HT1080 (cell line): ENCODE measurements at places on chromosomes 3 and 15.

DNA sequence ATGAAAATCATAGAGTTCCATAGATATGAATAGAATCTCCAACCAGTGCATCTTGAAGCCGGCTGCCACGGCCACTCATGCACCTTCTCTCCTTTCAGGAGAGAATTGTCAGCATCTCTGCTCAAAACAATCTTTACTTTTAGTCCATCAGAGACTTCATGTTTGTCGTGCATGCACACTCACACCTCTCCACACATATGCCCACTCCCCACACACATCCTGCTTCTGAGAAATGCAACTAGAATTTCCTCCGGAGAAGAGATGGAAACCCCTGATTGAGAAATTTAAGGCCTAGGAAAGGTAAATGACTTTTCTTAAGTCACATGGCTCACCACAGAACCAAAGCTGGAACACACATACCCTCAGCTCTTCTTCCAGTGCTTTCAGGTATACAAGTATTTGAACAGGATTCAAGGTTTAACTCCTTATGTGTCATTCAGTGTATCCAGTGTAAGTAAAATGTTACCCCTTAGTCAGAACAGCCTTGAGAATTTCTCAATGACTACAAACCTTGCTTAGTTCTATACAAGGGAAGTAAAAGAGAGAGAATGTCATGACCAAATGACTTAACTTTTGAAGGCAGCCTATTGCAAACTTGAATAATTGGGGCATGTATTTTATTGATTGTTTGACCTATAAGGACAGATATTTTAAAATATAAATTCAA lies 69.1 kb upstream of the TSEN2 start:
- no peak for DNase-seq

DNA sequence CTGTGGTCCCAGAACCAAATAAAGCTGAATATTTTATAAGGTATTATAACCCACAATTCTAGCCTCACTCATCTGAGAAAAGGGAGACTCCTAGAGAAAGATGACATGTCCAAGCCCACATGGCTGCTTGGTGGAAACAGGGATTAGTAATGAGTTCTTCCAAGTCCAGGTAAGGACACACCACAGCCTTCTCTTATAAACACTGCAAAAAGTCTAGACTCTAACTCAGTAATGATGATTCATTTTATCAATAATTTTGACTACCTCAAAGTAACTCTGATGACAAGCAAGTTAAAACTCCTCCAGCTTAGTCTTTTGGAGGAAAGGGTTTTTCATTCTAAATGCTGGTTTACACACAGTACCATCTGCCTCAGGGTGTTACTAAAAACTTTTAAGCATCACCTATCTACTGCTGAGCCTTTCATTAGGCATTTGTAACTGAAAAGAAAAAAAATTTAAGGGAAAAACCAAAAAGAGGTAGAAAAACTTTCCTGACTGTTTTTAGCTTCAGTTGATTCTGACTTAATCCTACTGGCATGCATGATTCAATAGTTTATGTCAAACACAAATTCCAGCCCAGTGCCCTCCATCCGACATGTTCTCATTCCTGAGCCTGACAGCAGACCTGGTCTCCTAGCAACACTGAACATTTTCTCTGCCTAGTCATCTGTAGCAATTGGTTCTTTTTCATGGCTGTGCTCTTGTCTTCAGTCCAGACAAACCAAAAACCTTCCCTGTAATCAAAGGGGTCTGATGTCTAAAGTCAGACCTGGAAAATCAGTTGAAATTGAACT lies 43.9 kb downstream of the P3H2 start:
- DNase-seq: peak; percentile 97

DNA sequence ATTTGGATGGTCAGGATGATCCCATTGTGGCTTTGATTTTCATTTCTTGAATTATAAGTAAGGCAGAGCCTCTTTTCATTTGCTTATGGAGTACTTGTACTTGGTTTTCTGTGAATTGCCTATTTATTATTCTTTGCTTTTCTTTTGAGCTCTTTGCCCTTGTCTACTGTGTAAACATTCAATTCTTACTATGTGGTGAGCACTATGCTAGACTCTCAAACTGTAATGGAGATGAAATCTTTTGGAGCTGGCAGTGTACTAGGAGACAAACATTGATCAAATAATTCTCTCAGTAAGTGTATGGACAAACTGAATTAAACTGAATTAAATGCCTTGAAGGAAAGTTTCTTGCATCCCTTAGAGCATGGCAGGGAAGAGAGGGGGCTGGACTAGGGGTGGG lies 87.0 kb upstream of the NR2E3 start:
- DNase-seq: no peak

DNA sequence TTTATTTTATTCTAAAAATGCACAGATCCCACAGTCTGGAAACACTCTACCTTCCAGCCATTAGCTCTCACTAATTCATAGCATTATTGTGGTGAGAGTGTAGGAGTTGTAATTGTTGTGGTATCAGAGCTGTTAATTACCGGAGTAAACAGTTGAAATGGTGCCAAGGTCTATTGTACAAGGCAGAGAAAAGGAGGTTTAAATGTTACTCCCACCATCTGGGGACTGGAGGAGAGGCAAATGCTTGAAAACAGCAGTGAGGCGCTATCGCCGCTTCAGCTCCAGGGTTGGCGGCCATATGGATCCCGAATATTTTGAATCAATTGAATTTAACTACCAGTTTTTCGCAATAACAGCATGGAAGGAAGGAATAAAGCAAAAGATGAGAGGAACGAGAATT lies 113.1 kb upstream of the C15orf61 start:
- no peak for DNase-seq

DNA sequence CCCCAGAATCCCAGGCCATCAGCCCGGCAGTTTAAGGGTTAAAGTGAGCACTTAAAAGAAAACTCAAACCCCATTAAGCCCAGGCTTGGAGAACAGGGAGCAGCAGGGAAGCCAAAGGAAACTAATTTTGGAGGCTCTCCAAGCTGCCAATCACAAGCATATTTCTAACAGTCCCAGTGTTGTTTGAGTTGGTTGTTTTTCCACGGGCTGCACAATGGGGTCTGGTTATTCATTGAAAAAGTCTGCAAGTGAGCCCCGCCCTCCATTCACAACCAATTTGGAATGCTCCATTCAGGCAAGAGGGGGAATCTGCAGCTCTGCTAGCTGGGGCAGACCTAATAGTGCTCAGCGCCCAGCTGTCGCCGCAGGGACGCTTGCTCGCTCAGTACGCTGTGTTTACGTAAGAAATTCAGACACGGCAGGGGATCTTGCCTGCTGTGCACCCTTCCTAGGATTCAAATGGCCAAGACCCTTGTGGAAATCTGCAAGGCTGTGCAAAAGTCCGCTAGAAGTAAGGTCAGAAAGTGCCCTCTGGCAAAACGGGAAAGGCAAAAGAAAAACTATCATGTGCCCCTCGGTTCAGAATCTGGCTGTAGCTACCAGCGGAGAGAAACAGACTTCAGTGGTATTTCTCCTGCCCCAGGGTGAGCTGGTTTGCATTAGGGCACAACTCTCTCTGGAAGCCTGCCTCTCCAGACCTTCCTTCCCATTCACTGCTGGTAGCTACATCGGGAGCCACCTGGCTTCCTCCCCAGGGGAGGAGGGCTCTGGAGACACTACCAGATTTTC lies 11.0 kb downstream of the ETV5 start:
- peak; percentile 27 for DNase-seq

- DNase-seq: no peak
These were observed 223.8 kb downstream of the OPA1 start for GRCh38 chr3:193816656-193817311.

- no peak for DNase-seq
These were observed 22.1 kb downstream of the PPCDC start for GRCh38 chr15:75045332-75046015.

GRCh38 chr3:126527455-126528211 lies 3.7 kb downstream of the CHST13 start:
- DNase-seq: no peak

DNA sequence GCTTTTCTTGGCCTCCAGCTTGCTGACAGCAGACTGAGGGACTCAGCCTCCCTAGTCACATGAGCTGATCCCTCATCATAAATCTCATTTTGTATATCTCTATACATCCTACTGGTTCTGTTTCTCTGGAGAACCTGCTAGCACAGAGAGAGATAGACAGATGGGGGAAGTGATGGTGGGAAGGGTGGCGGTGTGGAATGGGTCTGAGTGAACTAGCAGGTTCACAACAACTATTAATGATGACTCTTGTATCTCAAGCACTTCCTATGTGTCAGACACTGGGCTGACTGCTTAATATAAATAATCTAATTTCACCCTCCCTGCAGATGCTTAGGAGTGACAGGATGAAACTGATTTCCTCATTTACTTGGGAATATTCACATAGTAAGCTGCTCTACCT lies 106.9 kb upstream of the TLE3 start:
- DNase-seq: no peak

DNA sequence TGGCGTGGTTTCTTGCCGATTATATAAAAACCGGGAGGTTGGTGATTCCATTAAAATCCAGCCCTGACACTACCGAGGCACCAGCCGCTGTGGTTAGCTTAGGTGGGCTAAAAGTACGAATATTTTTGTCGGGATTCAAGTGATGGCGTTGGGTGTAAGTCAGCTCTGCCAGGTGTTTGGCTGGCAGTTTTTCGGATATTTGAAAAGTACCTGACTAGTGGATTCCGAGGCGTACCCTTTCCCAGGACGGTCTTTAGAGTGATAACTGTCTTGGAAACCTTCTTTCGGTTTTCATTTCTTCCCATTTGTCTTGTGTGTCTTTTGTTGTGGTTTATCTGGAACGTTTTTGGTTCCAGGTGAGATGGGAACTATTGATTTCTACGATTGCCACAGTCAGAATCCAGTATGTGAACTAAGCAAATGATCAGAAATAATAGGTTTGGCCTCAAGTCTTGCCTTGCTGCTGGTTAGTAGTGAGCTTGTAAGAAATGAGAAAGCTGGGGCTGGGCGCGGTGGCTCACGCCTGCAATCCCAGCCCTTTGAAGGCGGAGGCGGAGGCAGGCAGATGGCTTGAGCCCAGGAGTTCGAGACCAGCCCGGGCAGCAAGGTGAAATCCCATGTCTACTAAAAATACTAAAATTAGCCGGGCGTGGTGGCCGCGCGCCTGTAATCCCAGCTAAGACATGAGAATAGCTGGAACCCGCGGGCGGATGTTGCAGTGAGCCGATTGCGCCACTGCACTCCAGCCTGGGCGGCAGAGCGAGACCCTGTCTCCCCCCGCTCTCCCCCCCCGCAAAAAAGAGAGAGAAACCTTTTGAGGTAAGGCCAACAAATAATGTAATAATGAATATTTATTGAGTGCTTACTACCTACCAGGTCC lies 1.4 kb downstream of the FYTTD1 start:
- DNase-seq: peak; percentile 66

DNA sequence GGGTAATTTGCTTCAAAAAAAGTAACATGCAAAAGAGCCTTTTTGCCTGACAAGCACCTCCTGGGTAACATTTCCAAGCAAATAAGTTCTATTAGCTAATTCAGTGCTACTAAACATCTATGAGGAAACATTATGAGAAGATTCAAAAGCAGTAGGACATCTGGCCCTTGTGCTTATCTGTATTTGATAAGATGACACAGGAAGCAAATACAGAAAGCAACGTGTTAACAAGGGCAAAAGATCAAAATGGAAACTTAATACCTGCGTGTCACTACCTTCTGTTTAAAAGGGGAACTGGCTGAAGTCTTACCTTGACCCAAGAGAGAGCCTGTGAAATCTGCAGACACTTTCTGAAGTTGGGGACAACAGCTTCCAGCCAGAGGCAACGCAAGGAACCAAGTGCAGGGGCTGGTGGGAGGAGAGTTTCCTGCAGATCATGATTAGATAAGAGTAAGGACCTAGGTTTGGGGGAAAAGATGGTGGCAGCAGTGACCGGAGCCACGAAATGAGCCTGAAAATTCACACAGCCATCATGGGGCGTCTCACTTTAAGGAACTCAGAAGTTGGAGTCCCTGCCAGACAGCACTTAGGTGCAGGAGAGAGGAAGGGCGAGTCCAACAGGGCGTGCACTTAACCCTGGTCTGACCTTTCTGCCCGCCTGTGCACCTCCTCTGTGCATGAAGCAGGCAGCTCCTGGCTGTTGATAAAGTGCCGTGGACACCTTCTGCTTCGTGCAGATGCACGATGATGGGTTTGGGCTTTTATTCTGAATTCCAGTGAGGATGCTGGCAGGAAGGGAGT lies 153.6 kb upstream of the BHLHE40 start:
- no peak for DNase-seq

DNA sequence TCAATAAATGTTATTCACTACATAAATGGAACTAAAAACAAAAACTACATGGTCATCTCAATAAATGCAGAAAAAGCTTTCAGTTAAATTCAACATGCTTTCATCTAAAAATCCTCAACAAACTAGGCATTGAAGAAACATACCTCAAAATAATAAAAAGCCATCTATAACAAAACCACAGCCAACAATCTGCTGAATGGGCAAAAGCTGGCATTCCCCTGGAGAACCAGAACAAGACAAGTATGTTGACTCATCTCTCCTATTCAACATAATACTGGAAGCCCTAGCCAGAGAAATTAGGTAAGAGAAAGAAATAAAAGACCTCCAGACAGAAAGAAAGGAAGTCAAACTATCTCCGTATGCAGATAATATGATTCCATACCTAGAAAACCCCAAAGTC lies 759.9 kb downstream of the EPHA3 start:
- no peak for DNase-seq

DNA sequence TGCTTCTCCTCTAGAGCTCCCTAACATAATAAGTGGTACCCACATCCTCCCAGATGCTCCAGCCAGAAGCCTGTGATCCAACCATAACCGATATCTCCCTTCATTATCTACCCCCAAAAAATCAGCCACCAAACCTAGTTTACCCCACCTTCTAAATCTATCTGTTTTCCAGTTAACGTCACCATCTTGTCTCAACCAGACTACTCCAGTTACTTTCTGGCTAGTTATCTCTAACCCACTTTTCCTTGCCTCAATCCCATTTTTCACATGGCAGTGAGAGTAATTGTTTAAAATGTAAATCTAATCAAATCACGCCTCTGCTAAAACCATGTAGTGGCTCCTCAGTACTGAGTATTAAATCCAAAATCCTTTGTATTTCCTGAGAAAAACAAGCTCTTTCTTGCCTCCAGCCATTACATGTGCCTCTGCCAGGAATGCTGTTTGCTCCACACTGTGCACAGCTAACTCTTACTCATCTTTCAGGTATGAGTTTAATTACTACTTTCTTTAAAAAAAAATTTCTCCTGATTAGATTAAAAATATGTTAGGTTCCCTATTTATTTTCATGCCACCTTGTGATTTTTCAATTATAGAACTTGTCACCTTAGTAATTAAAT lies 15.4 kb downstream of the CCDC54 start:
- peak; percentile 50 for DNase-seq

GRCh38 chr15:77430213-77430612 lies 9.5 kb downstream of the HMG20A start:
- no peak for DNase-seq

DNA sequence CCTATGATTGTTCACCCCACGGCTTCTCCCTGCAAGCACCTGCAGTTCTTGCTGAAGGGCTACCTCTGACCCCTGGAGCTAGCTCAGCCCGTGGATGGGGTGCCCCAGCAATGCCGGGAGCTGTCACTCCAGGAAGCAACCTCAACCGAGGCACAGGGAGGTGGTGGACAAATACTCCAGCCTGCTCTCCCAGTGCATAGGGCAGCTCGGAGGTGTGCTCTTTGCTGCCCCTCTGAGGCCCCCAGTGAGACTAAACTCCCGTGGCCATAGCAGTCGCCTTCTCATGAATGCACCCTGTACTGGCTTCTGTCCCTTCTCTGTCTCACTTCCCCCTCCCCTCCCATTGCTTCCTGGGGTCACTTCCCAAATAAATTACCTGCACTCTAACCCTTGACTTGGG lies 48.5 kb downstream of the LINGO1 start:
- no peak for DNase-seq
